ENCODE measurements at places on chromosomes 1 and 21.

DNA sequence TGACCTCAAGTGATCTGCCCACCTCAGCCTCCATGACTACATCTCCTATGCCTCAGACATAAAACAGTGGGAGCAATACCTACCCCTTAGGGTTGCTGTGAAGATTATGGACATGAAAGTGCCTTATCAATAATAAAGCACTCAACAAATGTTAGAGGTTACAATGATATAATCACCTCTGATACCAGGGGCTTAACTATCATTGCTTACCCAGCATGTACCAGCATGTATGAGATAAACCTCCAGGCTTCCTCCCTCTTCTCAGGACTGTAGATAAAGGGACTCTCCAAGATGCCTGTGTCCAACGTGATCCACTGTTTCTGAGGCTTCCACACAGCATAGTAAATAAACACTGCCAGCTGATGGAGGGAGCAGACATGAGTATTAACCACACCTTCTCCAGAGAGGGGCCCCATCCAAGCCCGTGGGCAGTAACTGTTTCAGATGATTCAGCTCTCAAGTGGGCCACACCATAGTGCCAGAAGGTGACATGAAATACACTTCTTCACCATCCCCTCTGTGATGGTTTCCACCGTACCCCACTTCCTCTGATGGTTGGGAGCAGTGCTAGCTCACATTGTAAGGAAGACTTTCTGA lies 26.2 kb downstream of the RHBDL2 start:
- H3K36me3 ChIP-seq = no peaks in the 10 kb centered on the region
- H3K4me3 ChIP-seq = no peak overlapping the region
- H3K27ac ChIP-seq = no peak overlapping the region

DNA sequence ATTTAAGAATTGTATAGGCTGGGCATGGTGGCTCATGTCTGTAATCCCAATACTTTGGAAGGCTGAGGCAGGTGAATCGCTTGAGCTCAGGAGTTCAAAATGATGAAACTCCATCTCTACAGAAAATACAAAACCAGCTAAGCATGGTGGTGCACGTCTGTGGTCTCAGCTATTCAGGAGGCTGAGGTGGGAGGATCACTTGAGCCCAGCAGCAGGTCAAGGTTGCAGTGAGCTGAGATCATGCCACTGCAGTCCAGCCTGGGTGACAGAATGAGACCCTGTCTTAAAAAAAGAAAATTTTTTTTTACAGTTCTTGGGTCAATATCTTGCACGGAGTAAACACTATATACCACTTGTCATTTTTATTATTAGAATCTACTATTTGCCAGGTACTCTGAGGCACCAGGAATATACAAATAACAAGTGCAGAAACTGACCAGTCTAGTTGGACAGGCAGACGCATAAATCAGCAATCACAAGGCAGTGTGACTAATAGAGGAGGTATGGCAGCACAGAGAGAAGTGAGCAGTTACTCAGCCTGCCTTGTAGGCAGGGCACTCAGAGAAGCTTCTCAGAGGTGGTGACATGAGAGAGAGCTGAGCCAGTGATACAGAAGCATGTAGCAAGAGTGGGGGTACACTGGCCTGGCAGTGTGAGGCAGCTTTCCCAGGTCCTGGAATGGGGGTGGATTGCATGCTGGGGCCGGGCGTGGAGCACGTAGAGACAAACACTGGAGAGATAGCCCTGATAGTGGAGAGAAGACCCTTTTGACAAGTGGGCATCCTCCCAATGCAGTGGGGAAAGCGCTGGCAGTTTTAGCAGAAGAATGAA lies 8.0 kb downstream of the PHLDA3 start:
- no peaks in the 10 kb centered on the region for H3K27me3 ChIP-seq
- peaks cover 61% of the 10 kb centered on the region for H3K4me1 ChIP-seq
- no peak overlapping the region for H3K4me3 ChIP-seq
- H3K36me3 ChIP-seq = peaks cover 19% of the 10 kb centered on the region
- peak overlapping the region; percentile 90 for H3K27ac ChIP-seq

DNA sequence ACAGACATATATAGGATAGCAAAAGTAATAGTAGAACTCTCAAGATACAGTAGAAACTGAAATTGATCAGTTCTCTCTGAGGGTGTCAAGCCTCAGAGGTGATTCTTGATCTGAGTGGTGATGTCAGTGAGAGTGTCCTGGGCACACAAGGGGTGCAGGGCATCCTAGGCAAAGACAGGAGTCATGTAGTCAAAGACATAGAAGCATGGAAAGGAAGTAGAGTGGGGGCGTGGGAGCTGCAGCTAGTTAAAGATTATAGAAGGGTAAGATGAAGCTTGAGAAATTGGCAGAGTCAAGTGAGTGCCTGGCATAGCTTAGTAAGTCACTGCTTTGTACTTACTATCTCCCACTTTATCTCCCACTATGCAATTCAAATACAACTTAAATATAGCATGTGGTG lies 22.8 kb downstream of the CDC7 start:
- DNase-seq = no peak
- H3K36me3 ChIP-seq = no peaks in the 10 kb centered on the region
- no peaks in the 10 kb centered on the region for H3K4me1 ChIP-seq
- no peak overlapping the region for H3K4me3 ChIP-seq
- H3K27ac ChIP-seq = no peak overlapping the region
- H3K27me3 ChIP-seq = no peaks in the 10 kb centered on the region

- peak overlapping the region; percentile 98 for H3K27ac ChIP-seq
- no peaks in the 10 kb centered on the region for H3K36me3 ChIP-seq
- peaks cover 52% of the 10 kb centered on the region for H3K4me1 ChIP-seq
- no peak for DNase-seq
- no peaks in the 10 kb centered on the region for H3K27me3 ChIP-seq
- H3K4me3 ChIP-seq = peak overlapping the region; percentile 88
Measured at GRCh38 chr1:65064981-65065380, 83.0 kb upstream of the AK4 start.

- no peak overlapping the region for H3K4me3 ChIP-seq
- DNase-seq = no peak
- no peaks in the 10 kb centered on the region for H3K27me3 ChIP-seq
- no peak overlapping the region for H3K27ac ChIP-seq
- H3K4me1 ChIP-seq = peaks cover 5% of the 10 kb centered on the region
Measured at GRCh38 chr1:207779008-207779407, 27.2 kb downstream of the CD46 start.

GRCh38 chr1:226128487-226129075 lies 58.0 kb downstream of the ACBD3 start:
- H3K4me1 ChIP-seq = no peaks in the 10 kb centered on the region
- H3K4me3 ChIP-seq = no peak overlapping the region
- H3K27ac ChIP-seq = no peak overlapping the region
- peaks cover 19% of the 10 kb centered on the region for H3K27me3 ChIP-seq
